ENCODE measurements at places on chromosomes 12 and 14.

DNA sequence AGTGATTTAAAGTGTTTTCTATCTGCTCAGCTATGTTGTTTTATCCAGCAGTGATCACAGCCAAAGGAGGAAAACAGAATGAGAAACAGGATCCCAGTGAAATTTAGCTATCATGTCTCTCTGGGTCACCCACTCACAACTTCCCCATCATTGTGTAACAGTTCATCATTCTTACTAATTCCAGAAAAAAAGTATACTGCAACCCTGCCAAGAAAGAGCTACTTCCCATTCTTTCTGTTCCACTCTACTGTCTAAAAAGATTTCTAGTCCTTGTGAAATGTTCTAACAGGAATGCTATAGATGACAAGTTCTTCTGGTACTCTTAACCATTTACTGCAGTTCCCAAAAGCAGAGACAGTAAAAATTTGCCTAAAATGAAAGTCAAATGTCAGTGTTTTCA, 39.2 kb upstream of the CD163 start:
- peak; percentile 7 for DNase-seq

- peak; percentile 81 for DNase-seq
These were observed 74.2 kb upstream of the NAP1L1 start for GRCh38 chr12:76158518-76159321.

DNA sequence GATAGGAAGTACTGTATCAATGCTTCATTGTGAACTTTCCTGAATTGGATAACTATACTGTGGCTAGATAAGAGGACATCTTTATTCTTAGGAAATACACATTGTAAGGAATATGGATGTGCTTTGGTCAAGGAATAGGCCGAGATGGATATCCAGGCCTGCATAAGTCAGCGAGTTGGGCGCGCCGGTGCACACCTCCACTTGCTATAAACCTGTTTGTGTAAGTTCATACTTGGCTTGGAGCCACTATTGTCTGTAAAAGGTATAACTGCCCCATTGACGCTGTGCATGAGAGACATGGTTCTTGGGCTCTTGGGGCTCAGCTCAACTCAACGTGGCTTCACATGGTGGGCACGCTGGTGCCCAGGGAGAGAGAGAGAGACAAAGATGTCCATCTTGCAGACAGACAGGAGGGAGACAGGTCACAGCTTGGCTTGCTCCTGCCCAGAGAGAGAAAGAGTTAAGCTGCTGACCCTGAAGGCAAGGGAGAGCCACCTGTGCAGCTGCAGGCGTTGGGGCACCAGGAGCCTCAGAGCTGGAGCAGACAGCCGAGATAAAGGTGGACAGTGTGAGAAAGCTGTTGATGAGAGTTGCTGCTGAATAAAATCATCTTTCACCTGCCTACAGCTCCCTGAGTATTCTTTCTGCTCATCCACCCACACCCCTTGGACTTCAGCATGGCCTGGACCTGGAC, 34.1 kb upstream of the COCH start:
- DNase-seq = no peak

GRCh38 chr12:49882248-49882850, 21.4 kb downstream of the FAIM2 start:
- no peak for DNase-seq

DNA sequence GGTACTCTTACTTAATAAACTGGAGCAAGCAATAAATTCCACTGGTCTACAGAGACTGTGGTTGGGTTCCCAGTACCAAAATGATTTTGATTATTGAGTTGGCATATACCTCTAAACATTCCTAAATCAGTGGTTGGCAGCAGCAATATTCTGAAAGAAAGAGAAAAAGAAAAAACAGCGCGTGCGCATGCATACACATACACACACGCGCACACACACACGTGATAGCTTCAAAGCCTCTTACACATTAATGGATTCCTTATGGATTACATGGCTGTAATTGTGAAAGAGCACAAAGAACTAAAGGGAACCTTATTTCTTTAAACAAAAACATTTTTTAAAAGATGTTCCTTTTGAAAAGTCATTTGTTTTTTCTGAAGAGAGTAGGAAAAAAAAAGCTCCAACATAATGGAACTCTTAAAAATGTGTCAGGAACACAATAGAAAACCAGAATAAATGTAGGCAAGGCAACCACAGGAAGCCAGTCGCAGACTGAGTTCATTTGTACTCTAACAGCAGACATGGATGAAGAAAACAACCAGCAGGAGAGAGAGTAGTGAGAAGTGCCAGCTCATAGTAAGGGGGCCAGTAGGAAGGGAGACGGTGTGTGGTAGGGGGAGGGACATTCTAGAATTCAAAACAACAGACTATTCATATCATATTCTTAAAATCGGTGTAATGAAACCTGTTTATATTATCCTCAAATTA, 80.0 kb downstream of the DRAM1 start:
- DNase-seq = no peak

GRCh38 chr14:97581016-97581415, 783.8 kb downstream of the VRK1 start:
- DNase-seq = no peak

- DNase-seq = peak; percentile 50
These were observed 13.5 kb downstream of the PTGER2 start for GRCh38 chr14:52327374-52328226.

GRCh38 chr14:74558655-74559054, 53.4 kb downstream of the LTBP2 start:
- DNase-seq = peak; percentile 32

- no peak for DNase-seq
These were observed 146.3 kb upstream of the KRAS start for GRCh38 chr12:25397001-25397400.

DNA sequence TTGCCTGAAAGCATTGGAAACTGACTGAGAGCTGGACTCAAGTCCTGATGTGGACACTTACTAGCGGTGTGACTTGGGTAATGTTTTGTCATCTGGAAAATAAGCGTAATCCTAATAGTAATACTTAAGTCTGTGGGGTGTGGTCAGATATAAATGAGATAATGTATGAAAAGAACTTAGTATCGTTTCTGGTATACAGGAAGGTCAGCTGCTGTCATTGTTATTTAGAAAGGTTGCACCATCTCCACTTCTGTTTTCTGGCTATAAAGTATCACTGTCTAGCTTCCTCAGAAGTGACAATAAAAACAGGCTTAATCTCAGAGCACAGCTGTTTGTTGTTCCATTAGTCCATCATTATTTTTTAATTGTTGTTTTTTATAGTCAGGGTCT, 34.1 kb upstream of the TUBA1C start:
- DNase-seq = no peak

DNA sequence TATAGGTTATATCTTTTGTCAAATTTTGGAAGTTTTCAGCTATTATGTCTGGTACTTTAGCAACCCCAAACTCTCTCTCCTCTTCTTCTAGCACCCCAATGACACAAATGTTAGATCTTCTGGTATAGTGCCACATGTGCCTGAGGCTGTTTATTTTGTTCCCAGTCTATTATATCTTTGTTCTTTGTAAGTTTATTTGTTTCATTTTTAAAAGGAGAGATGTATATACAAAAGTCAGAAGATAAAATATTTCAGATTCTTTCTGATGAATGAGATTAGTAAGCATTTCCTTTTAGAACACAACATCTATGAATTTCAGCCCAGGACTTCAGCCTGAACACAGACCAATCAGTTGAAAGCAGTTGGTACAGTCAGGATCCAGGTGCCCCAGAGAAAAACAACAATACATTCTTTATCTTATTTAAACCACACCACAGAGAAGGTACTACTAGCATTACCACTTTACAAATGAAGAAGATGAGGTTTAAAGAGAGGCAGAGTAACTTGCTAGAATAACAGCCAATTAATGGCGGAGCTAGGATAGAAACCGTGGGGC, 114.1 kb upstream of the BTG1 start:
- DNase-seq = no peak

GRCh38 chr12:586318-587071, 76.8 kb downstream of the NINJ2 start:
- DNase-seq = no peak

GRCh38 chr12:95164656-95165055, 52.6 kb downstream of the FGD6 start:
- DNase-seq = peak; percentile 21

GRCh38 chr12:100403446-100403845, 46.6 kb downstream of the SLC17A8 start:
- no peak for DNase-seq

DNA sequence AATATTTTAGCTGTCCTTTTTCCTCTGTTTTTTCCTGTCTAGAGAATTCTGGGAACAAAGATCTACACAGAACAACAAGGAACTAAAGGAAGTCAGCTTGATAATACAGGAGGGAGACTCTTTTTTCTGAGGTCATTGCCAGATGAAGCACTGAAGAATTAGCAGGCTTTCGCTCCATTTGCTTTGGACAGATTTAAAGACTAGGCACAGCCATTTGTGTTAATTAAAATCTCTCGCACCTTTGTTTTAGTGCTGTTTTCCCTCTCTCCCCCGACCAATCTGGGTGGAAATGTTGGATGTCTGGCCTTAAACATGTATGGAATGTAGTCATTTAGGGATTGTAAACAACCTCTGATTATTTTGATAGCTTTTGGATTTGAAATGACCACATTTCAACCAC, 9.6 kb upstream of the GPHN start:
- no peak for DNase-seq

- no peak for DNase-seq
These were observed 11.1 kb downstream of the EPS8 start for GRCh38 chr12:15778126-15778525.

- DNase-seq = no peak
These were observed 65.3 kb downstream of the TUNAR start for GRCh38 chr14:95941897-95942296.
